ENCODE measurements at places on chromosomes 4 and X.

DNA sequence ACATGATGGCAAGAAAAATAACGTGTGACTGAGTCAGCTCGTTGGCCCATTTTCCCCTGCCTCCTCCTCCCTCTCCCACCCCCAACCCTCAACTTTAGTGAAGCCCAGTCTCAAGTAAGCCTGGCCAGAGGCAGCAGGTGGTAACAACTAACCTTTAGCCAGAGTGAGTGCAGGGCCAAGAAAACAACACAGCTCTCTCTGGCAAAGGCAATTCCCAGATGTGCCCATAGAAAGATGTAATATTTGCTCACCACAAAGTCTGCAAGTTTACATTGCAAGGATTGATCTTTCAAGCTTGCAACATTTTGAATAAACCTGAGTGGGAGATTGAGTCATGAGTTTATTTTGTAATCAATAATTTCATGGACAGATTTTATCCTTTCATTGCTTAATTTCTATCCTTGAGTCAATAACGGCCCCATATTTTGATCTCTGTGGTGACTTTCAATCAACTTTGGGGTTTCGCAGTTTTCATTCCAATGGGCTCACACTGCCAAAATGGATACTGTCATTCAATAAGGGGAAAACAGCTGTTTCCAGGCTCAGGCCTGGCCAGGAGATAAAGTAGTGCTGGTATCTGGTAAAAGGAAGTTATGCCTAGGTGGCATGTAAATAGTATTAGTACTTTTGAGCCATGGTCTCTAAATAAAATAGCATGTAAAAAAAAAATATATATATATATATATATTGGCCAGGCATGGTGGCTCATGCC lies 130.7 kb upstream of the TMEM164 start:
- no peak for DNase-seq

GRCh38 chrX:49925176-49925575 lies 2.8 kb downstream of the CLCN5 start:
- DNase-seq: no peak

DNA sequence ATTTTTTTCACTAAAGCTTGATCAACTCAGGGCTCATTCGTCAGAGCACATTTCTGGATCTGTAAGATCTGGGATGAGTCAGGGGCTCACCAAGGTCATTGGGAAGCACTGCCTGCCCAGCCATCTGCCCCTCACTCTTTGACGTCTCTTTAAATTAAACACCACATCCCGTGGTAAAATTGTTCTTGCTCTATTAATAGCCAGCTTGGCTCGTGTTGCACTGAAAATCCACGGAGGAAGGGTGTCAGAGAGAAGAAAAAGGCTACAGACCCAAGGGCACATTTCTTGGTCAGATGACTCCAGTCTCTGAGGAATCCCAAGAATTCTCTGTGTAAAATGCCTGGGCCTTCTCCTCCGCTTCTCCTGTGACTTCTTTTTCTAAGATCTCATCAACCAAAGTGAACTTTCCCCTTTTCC lies 45.7 kb upstream of the GATB start:
- no peak for DNase-seq

- peak; percentile 72 for DNase-seq
These were observed 180.4 kb downstream of the AFAP1 start for GRCh38 chr4:7759216-7759615.

GRCh38 chr4:124401606-124402005 lies 310.9 kb downstream of the ANKRD50 start:
- no peak for DNase-seq

GRCh38 chrX:18649498-18649951 lies 22.4 kb downstream of the RS1 start:
- DNase-seq: no peak

DNA sequence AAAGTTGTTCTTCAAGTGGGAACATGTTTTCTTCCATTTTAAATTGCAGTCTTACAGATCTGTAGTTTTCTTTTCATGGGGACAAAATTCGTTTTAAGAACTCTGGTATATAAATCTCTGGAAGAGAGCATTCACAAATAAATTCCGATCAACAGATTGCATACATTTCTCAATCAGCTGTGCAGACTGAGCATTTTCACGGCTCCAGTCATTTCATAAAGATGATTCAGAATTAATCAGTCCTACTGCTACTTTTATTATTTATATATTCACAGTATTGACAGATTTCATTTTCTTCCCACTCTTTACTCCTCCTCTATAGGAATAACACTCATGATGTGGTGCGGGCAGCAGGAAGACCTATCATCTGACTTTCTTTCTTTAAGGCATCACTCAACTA lies 534.9 kb upstream of the FTHL17 start:
- DNase-seq: no peak

DNA sequence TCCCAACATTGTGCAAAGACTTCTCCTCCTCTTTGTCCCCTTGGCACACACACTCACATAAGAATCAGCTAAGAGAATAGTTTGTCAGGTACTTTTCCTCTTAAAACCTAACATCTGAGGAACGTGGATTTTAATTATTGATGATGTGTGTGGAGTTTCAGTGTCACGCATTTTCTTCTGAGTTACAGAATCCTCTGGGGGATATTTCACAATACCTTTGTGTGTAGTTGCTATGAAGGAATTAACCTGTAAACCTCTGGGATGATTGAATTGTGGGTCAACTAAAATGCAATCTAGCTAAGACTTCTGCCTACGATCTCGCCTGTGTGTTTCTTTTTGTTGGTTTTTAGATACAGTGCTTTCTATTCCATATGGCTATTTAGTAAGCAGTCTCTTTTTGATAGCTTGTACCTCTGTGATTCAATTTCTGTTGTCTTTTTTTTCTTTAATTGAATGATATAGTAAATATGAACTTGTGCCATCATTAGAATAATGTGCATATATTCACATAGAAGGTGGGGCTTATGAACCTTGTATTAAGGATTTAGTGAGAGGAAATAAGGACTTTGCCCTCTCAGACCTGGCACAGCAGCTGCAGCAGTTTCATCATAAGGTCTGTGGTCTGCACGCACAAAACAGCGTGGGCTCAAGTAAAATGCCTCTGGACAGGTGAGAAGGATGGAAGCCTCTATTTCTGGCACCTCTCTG lies 99.2 kb downstream of the TSPAN7 start:
- DNase-seq: no peak

DNA sequence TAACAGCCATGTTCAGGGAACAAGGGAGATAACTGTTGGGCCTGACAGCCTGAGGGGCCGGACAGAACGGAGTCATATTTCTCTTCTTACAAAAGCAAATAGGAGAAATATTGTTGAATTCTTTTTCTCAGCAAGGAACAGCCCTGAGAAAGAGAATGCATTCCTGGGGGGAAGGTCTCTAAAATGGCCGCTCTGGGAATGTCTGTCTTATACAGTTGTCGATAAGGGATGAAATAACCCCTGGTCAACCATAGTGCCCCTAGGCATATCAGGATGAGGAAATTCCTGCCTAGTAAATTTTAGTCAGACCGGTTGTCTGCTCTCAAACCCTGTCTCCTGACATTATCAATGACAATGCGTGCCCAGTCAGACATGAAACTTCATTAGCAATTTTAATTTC lies 1925.5 kb downstream of the PCDH7 start:
- no peak for DNase-seq

DNA sequence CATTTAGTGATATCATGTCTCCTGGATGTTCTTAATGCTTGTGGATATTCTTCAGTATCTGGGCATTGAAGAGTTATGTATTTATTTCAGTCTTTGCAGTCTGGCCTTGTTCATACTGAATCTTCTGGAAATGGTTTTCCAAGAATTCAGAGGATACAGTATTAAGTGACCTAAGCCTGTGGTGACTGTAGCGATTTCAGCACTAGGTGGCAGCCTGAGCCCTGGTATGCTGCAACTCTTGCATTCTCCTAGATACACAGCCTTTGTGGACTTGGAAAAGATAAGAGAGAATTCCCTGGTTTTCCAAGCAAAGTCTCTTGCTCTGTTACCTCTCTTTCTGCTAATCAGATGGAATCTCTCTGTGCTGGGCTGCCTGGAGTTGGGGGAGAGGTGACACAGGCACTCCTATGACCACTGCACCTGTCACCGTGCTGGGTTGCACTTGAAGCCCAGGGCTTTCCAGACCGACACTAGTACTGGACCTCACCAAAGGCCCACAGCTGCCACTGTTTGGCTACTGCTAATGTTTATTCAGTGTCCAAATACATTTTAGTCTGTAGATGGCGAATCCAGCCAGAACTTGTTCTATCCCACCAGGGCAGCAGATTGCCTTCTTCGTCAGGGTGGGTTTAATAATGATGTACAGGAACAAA lies 19.3 kb upstream of the SPIN2A start:
- no peak for DNase-seq

GRCh38 chrX:28576117-28576516 lies 11.1 kb upstream of the IL1RAPL1 start:
- DNase-seq: no peak

DNA sequence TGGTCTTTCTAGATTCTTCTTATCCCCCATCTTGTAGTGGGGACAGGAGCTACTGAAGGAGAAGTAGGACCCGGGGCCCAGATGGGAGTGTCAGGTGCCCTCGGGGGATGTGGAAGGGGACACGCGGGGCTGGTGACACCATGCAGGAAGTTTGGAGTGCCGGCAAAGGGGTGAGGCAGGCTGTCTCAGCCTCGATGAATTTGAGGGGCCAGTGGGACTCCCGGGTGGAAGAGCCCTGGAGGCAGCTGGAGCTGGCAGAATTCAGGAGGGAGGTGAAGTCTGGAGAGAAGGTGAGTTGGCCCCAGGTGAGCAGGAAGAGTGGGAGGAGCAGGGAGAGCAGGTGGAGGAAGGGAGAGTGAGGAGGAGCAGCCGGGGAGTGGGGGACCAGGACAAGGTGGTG lies 101.7 kb downstream of the CPZ start:
- DNase-seq: no peak

Data from activated naive CD4-positive, alpha-beta T cell treated with anti-CD3 and anti-CD28 coated beads, Interleukin-2, amount 50 U/mL, for 16 hours (primary cell).